NCI-H526 treated with DMSO at 0.1 percent for 48 hours (cell line): ENCODE measurements at places on chromosomes 13 and 19.

GRCh38 chr19:36103842-36104552, 6.9 kb upstream of the OVOL3 start:
- DNase-seq: no peak

- DNase-seq: no peak
Measured at GRCh38 chr13:27310946-27311345, 40.3 kb downstream of the RASL11A start.

GRCh38 chr13:21075379-21076249, 14.2 kb upstream of the LATS2 start:
- no peak for DNase-seq

DNA sequence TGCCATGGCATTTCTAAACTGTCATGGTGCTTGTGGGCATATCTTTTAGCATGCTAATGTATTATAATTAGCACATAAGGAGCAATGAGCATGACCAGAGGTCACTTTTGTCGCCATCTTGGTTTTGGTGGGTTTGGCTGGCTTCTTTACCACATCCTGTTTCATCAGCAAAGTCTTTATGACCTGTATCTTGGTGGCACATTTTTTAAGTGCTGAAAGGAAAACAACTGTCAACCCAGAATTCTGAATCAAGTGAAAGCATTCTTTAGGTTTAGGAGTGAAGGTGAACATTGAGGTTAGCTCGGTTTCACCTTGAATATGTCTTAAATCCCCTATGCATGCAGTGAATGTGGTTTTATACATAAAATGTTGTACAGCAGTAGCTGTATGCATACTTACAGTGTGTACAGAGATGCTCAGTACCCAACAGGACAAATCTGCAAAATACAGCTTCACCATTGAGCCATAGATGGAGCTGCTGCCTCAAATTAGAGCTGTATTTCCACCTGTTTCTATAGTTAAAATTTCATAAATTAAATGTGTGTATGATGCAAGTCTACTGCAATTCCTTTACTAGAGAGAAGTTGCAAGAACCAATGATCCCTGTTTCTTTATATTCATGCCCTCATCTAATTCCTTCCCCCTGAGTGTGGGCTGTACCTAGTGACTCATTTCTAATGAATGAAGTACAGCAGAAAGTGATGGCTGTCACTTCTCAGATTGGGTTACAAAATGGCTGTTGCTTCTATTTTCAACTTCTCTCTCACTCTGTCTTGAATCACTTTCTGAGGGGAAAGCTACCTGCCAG, 25.2 kb upstream of the IGSF23 start:
- DNase-seq: peak; percentile 6

DNA sequence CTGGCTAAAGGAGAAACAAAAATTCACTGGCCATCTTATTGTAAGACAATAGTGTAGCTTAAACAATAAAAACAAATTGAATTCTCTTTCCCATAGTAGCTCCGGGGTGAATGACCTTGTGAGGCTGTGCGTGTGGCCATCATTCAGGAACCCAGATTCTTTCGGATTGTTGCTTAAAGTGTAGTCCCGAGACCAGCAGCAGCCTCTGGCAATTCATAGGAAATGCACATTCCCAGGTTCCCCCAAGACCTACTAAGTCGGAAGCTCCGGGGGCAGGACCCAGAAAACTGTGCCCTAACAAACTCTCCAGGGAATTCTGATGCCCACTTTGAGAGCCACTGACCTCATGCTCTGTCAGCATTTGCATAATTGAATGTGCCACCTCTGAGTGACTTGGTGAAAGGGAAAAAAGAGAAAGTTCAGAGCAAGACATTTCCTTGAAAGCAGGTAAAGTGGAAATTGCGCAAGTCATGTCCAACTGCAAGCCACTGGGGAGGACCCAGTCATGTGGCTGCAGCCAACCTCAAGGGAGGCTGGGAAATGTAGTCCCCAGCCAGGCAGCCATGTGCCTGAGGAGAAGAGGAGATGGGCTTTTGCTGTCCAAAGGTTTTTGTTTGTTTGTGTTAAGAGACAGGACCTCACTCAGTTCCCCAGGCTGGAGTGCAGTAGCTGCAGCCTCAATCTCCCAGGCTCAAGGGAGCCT, 50.7 kb upstream of the PNMA8B start:
- no peak for DNase-seq

GRCh38 chr13:37510441-37510840, 88.1 kb downstream of the POSTN start:
- DNase-seq: no peak

- DNase-seq: no peak
Measured at GRCh38 chr19:40054632-40055031, 1.4 kb downstream of the ZNF780B start.

DNA sequence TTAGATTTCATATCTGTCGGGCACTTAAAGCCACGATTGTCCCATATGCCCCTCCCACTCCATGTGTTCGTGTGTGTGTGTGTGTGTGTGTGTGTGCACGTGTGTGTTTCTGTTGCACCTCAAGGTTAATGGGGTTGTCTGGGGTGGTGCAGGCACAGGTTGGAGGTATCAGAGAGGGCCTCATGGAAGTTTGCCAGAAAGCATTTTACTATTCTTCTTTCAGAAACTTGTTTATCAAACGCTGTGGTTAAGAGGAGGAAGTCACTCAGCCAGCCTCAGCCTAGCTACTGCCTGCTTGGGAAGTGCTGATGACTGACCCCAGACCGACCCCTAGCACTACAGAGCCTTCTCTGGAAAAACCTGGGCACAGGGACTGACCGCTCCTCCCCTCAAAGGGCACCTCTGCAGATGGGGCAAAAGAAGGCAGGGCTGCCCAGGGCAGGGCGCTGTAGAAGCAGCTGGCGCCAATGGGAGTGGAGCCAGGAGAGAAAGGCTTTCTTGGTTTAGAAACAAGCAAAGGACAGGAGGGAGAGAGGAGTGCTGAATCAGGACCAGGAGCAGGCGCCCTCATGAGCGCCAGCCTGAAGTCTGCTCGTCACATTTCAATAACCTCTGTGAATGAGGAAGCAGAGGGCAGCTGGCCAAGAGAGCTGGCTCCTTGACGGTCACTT, 3.9 kb downstream of the SIAH3 start:
- DNase-seq: no peak

GRCh38 chr19:16470541-16470910, 1.2 kb downstream of the EPS15L1 start:
- no peak for DNase-seq

GRCh38 chr13:45595965-45596364, 19.6 kb downstream of the ERICH6B start:
- DNase-seq: no peak

DNA sequence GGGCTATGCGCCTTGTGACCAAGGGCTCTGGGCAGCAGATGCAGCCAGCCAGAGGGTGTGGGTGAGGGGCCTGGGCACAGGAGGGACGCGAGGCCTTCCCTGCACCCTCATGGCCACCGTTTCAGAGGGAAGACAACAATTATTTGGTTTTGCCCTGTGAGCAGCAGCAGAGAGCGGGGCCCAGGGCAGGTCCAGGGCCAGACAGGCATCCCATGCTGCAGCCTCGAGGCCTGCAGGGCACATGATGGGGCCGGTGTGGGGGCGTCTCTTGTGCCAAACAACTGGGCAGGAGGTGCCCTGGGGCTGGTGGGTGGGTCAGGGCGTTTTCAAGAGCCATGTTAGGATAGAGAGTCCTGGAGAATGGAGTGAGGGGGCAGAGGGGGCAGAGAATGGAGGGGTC, 79.4 kb downstream of the SCGB2B2 start:
- no peak for DNase-seq

DNA sequence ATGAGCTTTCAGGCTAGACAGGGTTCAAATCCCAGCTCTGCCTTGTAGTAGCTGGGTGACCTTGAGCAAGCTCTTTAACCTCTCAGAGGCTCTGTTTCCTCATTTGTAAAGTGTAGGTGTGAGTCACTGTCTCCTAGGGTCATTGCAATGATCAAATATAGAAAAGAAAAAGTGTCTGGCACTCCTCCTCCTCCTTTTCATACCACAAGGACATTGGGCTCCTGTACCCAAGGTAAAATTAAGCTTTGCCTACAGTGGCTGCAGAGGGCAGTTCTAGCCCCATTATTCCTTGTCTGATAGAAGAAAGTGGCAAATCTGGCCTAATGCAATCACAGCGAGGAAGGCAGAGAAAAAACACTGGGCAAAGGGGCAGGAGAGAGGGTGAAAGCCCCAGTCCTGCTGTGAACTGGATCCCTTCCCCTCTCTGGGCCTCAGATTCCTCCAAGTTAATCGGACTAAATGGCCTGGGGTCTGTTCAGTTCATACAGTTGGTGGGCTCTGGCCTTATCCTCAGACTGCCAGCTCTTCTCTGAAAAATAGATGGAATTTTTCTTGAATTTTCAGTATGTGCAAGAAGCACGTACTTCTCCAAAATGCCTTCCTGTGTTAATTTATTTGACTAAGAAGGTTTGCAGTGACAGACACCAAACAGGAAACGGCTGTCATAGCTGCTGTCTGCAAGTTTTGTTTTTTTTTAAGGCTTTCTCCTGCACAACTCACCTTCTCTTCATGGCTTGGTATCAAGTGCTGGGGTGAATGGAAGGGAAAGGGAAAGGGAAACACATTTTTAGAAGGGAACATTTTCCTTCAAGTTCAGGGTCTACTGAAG, 35.3 kb downstream of the RGCC start:
- no peak for DNase-seq

DNA sequence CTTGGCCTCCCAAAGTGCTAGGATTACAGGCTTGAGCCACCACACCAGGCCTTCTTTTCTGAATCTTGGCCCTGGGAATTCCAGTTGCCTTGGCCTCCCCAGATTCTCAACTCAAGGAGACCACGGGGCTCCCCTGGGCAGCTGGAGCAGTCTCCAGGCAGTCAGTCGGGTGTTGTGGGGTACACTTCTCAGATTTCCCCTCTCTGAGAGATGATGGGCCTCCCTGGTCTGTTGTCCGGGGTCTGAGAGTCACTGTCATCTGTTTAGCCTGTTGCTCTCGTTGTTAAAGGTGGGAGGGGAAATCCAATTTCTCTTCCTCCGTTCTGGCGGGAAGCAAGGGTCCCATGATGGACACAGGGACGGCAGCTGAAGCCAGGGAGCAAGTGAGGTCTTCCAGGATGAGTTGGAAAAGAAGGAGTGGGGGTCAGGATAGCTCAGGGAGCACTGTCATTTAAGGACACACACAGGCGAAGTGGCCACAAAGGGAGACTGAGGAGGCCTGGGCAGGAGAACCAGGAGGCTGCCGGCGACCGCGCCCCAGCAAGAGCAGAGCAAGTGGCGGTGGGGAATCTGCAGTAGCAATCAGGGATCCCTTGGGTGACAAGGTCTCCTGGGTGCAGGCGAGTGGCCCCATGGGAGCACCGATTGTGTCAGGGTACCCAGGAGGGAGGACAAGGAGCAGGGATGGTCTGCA, 15.7 kb downstream of the WTIP start:
- no peak for DNase-seq

GRCh38 chr13:36344173-36344572, 2.0 kb downstream of the SPART start:
- DNase-seq: no peak

DNA sequence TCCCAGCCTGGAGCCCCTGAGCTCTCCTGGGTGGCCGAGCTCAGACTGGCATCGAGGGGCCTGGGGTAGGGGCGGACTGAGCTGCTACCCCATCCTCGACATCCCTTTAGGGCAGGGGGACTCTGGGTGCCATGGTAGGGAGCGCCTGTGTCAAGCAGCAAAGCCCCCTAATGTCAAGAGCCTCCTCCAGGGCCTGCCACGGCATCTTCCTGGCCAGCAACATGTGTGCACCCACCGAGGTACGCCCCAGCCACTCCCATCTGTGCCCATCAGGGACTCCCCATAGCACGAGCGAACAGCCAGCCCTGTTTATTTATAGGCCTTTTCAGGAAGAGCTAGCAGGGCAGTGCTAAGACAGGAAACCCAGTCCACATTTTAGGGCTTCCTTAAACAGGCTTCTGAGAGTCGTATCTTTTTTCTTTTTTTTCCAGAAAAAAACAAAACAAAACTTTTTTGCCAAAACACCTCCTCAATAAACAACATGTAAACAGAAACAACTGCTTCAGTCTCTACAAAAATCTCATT, 14.3 kb downstream of the LRP3 start:
- DNase-seq: no peak

- no peak for DNase-seq
Measured at GRCh38 chr19:33139165-33139564, 7.3 kb downstream of the WDR88 start.

DNA sequence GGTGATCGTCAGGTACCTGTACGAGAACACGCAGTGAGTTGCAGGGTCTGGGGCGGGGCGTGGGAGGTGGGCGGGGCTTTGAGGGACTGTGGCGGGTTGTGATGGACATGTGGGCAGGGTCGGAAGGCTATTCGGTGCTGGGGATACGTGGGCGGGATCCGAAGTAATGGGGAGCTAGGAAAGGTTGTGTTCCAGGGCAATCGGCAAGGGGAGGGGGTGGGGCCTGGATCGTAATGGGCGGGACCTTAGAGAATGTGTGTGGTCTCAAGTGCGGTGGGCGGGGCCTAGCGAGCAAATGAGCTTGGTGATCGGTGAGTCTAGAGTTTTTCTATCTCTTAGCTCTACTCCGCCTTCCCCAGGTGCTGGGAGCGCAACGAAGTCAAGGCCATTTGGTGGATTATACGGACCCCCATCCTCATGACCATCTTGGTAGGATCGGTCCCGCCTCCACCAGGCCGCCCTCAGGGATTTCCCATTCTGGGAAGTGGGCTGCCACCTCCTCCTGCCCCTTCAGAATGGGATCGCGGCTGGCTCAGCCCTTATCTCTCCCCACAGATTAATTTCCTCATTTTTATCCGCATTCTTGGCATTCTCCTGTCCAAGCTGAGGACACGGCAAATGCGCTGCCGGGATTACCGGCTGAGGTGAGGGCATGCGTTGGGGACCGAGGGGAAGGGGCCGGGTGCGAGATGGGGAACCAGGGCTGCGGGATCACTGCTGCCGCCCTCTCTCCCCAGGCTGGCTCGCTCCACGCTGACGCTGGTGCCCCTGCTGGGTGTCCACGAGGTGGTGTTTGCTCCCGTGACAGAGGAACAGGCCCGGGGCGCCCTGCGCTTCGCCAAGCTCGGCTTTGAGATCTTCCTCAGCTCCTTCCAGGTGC, 9.6 kb downstream of the GIPR start:
- peak; percentile 93 for DNase-seq

DNA sequence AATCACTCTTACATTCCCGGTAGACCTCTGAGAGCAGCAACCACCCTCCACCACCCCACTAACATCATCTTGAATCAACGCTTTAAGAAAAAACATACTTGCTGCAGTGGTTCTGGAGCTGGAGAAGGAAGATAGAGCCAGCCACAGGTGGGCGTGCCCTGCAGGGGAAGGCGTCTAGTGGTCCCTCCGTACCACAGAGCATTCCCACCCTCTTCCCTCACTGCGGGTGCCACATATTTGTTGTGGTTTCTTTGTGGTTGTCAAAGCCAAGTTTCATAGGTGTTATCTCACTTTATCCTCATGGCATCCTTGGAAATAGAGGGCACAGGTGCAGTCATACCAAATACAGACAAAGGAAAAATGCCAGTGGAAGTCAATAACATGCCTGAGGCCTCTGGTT, 22.2 kb downstream of the COL4A2 start:
- no peak for DNase-seq

GRCh38 chr19:5149508-5149907, 180.6 kb downstream of the KDM4B start:
- no peak for DNase-seq

GRCh38 chr19:2507109-2507508, 31.2 kb downstream of the GADD45B start:
- peak; percentile 9 for DNase-seq

GRCh38 chr13:78102121-78102677, 183.6 kb upstream of the EDNRB start:
- DNase-seq: no peak
